ENCODE measurements at places on chromosomes 4 and X.

GRCh38 chr4:161002386-161002785 lies 1161.4 kb downstream of the FSTL5 start:
- no peak for DNase-seq

- DNase-seq = no peak
Observed at GRCh38 chr4:10490996-10491395, 33.8 kb upstream of the ZNF518B start.

- no peak for DNase-seq
Observed at GRCh38 chrX:19487520-19488200, 27.6 kb downstream of the MAP3K15 start.

GRCh38 chr4:31362756-31363155 lies 642.6 kb downstream of the PCDH7 start:
- DNase-seq = no peak

GRCh38 chr4:165874791-165875371 lies 1.8 kb downstream of the TLL1 start:
- no peak for DNase-seq

- DNase-seq = peak; percentile 38
Observed at GRCh38 chr4:38132107-38132673, 172.0 kb downstream of the PTTG2 start.

DNA sequence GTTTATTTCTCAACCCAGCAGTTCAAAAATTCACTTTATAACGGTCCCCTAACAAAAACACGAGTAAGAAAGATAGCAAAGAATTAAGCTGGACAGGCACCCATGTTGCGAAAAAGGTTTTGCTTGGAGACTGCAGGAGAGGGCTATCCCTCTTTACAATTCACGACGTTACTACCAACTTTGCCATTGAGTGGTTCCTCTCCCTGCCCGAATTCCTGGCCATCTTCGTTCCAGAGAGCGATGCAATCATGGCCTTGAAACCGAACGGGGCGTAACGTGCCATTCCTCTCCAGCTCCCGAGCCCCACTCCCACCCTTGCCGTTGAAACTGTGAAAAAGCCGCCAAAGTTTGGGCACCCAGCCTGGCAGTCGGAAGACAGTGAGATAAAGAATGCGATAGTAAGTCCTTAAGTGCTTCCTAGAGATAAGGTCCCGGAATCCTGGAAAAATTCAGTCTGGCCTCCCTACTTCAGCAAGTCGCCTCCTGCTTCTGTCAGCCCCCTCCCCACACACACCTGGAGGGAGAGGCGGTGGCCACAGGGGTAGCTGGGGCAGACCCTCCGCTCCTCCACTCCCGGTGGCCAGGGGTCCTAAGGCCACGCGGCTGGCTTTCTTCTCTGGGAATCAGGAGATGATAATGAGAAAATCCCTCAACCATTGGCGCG lies 65.2 kb downstream of the FBXO8 start:
- no peak for DNase-seq

DNA sequence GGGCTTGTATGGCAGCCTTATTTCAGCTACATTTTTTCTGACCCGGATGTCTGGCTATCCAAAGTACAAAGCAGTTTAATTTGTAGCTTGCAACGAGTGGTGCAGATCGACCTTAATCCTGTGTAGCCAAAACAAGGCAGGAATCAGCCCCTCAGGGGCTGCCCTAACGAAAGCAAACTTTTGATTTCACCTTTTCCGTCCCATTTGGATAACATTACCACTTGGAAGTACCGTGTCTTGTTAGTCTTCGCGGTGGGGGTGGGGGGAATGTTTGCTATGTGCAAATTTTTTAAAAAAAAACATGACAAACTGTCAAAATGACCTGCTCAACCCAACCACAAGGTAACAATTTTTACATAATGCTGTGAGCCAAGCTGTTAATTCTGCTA lies 766 bp upstream of the DNAJB14 start:
- no peak for DNase-seq

- no peak for DNase-seq
Observed at GRCh38 chr4:41394481-41394894, 137.8 kb downstream of the UCHL1 start.

DNA sequence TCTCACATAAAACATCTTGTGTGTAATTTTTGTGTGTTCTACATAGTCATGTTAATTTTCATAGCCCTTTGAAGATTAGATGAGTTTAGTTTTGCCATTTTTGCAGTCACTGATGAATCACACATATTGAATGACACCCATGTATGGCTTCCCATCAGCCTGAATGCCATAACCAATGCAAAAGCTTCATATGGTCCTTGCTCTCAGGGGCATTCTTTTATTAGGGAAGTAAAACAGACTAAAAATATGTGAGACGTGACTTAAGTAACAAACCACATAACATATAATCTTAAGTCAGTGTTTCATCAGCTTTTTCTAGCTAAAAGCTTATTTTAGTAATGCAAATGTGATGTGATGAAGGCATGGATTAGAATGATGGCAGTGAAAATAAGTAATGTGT lies 8.2 kb downstream of the SLC25A4 start:
- DNase-seq = no peak

DNA sequence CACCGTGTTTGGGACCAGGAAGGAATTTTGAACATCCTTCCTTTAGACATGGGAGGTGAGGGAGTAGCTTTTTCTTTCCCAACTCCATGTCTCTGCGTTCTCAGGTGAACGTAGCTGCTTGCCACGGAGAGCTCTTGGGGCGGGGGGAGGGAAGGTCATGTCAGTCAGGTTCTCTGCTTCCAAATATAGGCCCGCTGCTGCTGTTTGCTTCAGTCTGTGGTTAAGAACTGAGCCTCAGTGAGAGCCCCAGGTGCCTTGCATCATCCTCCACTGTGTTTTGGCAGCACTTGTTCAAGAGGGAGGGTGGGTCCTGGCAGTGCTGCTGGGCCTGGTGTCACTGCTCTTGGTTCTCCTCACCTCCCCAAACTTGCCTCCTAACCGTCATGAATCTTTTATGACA lies 46.5 kb downstream of the HADH start:
- DNase-seq = no peak

GRCh38 chr4:100985576-100985975 lies 361.8 kb downstream of the PPP3CA start:
- DNase-seq = no peak

GRCh38 chr4:113472864-113473263 lies 288.7 kb downstream of the CAMK2D start:
- DNase-seq = no peak

- DNase-seq = no peak
Observed at GRCh38 chrX:140190441-140191108, 225.3 kb upstream of the CXorf66 start.

DNA sequence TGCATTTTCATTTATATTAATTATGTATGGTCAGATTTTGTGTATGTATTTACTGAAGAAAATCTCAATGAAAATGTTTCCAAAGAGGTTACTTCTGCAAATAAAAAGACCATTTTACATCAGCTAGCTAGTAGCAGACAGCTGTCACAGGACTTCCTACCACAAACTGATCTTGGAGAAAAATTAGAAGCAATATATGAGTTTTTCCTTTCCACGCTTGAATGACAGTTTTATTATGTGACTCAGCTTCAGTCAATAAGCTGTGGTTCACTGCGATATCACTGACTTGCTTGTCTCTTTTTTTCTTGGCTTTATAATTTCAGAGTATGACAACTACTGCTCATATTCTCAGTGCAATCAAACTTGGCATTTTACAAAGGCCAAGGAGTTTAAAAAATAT lies 787.4 kb upstream of the GALNTL6 start:
- DNase-seq = no peak

DNA sequence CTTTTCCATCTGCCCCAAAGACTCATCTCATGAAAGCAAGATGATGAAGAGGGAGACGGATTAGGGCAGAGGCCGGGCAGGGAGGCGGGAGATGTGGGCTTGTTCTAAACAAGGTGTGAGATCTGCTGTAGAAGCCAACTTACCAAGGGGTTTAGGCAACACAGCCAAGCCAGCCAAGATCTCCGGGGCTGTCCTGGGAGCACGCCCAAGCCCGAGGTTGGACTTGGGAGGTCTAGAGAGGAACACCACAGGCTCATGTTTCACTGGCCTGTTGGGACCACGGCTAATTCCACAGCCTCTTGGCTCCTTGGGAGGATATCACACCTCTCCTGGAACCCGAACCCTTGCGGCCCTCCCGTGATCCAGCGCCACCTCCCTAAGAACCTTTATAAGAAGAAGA lies 171.4 kb downstream of the CRLF2 start:
- no peak for DNase-seq

- no peak for DNase-seq
Observed at GRCh38 chr4:38189445-38189844, 229.2 kb downstream of the PTTG2 start.
